ENCODE measurements at places on chromosomes 12 and 14. TPM values are rescaled to one million over a fixed set of nuclear protein-coding genes. Genes with fewer than 3 reads are reported as not detected.

SOAT2 gene
- total RNA-seq, result 0.82 TPM

KRT2 gene
- 1.0 TPM for total RNA-seq

DNA sequence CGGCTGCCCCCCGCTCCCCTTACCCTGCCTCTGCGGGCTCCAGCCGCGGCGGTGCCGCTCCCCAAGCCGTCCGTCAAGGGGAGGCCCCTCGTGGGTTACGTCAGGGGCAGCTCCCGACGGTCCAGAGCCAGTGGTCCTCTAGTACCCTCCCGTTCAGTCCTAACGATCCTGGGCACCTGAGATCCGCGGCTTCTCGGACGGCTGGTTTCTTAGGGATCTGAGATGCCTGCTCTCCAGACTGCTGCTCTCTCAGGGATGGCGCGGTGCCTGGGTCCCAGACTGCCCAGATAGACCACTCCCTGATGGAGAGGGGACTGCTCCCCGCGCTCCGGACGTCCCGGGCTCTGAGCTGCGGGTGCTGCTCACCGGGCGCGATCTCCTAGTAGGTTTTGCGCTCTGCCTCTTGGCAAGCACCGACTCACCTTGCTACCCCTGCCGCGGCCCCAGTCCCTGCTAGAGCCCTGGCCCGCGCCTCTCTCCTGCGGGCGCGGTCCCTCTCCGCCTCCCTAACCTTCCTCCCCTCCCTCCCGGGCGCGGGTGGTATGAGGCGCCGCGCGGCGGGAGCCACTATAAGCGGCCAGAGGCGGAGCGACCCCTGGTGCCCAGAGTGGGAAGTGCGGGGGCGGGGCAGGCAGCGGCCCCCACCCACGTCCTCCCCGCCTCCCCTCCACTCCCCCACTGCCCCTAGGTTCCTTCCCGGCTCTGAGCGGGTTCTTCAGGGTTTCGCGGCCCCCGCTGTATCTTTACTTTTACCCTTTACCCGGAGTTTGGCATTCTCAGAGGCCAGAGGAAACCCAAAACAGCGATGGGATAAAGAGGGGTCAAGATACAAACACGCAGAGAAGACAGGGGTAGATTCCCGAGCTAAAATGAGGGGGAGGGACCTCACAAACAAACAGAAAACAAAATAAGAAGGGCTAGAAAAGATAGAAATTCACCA lies at the start of gene C1QL4:
Gene C1QL4 (minus strand): TSS at position 544 of the 940 bp plus-strand sequence. CDS start 711 bp downstream, outside the sequence.
- no peak within 1 kb of the TSS for H3K27ac ChIP-seq
- peaks cover 91% of the 10 kb centered on the region for H3K27me3 ChIP-seq
- peak; percentile 86 for DNase-seq
- peak within 1 kb of the TSS; percentile 50 for H3K4me3 ChIP-seq

DNA sequence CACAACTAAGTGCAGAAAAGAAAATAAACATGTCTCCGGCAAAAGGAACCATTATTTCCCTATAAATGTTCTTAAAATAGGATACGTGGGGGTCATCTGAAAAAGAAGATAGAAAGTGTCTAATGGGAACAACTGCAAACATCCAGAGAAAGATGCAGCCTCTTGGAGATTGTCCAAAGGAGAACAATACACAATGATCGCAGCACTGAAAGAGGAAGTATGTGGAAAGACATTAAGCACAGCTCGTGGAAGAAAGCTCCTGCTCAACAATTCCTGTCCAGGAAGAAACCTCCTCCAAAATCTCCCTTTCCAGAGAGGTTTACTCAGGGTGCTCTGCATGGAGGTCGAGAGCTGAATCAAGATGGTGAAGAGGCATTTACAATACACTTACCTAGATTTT lies 2.5 kb upstream of the LALBA start:
- no peaks in the 10 kb centered on the region for H3K4me1 ChIP-seq
- no peak overlapping the region for H3K27ac ChIP-seq
- H3K27me3 ChIP-seq, result peaks cover 3% of the 10 kb centered on the region
- no peak overlapping the region for H3K4me3 ChIP-seq
- DNase-seq, result no peak

DNA sequence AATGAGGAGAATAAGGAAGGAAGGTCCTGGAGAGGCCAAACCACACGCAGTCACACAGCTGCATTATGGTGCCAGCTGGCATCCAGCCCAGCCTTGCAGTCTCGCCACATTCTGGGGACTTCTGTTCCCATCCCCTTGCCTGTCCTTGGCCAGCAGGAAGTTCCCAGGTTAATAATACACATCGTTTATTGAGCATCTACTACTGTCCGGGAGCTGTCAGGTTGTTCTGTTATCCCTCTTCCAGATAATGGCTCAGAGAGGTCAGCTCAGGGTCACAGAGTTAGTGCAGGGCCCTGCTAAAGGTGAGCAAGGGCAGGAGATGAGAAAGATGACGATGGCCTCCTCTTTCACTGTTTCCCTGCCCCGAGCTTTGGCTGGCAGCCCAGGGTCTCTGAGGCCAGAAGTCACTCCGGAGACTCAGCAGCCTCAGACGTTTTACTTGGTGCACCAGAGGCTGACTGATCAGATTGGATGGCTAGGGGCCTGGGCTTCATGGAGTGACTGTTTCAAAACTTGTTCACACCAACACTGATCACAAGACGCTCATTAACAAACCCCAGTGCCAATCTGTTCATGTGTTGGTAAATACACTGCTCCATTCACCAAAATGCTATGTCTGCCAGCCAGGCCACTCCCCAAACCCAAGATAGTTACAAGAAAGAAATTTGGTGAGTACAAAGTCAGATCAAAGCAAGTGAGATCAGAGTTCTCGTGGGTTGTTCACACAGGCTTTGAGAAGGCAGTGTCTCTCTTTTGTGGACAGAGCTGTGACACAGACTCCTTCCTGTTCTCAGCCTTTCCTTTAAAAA lies 79.2 kb downstream of the B4GALNT3 start:
- H3K27ac ChIP-seq, result peak overlapping the region; percentile 64
- DNase-seq, result peak; percentile 38

DNA sequence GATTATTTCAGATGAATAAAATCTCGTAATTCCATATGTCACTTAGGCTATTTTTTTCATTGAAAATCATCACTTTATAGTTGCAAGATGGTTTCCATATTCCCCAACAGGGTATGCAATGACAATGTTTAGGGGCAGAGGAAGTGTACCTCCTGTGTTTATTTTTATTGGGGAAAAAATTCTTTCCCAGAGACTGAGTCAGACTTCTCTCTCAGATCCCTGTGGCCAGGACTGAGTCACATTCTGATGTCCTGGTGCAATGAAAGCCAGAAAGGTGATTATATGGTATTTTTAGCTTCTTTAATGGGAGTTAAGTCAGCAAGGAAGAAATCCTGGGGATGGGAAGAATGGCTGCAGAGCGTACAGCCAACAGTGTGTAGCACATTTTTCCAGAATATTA lies 196.9 kb upstream of the ALG10 start:
- H3K4me3 ChIP-seq, result no peak overlapping the region
- no peak for DNase-seq
- H3K27ac ChIP-seq, result no peak overlapping the region
- H3K27me3 ChIP-seq, result no peaks in the 10 kb centered on the region
- no peaks in the 10 kb centered on the region for H3K4me1 ChIP-seq

- no peak overlapping the region for H3K27ac ChIP-seq
- DNase-seq, result no peak
- H3K4me1 ChIP-seq, result no peaks in the 10 kb centered on the region
- H3K4me3 ChIP-seq, result no peak overlapping the region
Observed at GRCh38 chr12:106085213-106085612, 53.5 kb downstream of the NUAK1 start.

GRCh38 chr12:22477166-22477893 lies 67.0 kb downstream of the C2CD5 start:
- no peak for DNase-seq
- H3K27me3 ChIP-seq, result no peaks in the 10 kb centered on the region
- H3K27ac ChIP-seq, result no peak overlapping the region
- peaks cover 5% of the 10 kb centered on the region for H3K4me1 ChIP-seq
- H3K36me3 ChIP-seq, result peaks cover 4% of the 10 kb centered on the region

GRCh38 chr12:12098691-12099015 lies 27.9 kb downstream of the BCL2L14 start:
- no peak overlapping the region for H3K4me3 ChIP-seq
- no peaks in the 10 kb centered on the region for H3K27me3 ChIP-seq
- H3K36me3 ChIP-seq, result no peaks in the 10 kb centered on the region
